Stimulated activated CD4-positive, alpha-beta T cell treated with anti-CD3 and anti-CD28 coated beads, Interleukin-1b, Interleukin-23, amount 100 ng/mL, for 1 hour (primary cell): ENCODE measurements at places on chromosomes 5 and 9.

DNA sequence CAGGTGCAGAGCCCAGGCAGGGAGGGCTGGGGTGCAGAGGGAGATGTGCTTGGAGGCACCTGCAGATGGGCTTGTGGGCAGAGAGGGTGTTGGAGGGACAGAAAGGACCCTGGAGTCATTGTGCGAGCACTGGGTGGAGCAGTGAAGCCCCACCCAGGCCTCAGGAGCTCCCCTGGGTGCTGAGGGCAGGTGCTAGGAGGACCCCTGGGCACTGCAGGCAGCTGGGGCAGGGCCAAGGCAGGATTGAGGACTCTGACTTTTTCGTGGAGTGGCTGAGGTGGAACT is 10.3 kb upstream of the SLC6A18 start:
- DNase-seq, result no peak

DNA sequence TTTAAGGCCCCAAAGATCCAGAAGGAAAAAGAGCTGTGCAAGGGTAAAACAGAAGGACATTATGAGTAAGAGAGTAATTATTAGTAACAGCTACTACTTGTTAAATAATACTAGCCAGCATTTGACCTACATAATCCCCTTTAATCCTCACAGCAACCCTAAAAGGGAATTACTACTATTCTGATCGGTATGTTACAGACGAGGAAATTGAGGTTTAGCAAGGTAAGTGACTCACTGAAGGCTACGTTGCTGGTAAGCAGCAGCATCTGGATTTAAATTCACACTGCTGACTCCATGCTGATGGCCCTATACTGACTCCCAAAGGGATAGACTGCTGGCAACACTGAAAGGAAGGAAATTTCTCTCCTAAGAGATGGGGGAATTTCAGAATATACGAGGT is 3.7 kb upstream of the FSD1L start:
- DNase-seq, result no peak

DNA sequence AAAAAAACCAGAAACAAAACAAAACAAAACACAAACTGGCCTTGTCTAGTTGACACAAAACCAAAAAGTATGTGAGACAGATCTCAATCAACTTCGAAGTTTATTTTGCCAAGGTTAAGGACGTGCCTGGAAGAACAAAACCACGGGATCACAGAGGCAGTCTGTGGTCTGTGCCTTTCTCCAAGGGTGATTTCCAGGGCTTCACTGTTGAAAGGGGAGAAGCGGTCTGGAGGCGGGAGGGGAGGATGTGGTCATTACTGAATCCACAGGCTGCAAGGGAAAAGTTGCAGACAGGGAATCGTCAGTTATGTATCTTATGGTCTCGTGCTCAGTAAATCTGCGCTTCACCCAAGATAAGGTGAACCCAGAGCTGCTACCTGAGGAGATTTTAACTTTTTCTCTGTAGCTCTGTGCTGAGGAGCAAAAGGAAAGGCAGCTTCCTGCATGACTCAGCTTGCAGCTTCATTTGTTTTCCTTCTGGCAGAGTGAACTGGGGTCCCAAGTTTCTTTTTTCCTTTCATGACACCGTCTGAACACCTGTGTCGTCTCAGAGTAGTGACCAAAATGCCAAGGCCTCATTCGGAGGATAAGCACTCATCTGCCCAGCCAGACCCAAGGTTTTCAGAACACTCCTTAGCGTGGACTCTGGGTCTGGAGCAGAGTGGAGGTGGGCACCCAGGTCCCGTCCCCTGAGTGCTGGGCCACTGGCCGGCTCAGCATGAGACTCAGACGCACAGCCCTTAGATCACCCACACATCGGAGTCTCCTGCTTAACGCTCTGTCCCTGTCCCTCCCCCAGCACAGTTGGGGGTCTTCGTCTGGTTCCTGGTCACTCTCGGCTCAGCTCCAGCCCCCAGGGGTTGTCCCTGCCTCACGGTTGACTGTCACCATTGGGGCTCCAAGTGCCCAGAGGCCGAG is 25.9 kb downstream of the ROPN1L start:
- no peak for DNase-seq

DNA sequence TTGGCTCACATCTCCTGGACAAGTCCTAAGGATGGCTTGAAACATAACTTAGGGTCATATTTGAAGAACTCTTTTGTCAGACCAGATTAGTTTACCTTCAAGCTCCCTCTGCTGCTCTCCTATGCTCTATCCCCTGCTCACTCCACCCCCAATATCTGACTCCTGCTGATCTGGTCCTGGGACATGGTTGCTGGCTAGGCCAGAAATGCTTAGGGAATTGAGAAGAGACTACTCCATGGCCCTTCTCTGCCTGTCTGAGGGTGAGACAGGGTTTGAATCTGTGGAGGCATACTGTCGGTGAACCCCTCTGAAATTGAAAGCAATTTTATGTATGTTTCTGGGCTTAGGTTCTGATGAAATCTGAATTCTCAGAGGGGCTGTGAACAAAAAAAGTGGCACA is 3.3 kb downstream of the OTULIN start:
- no peak for DNase-seq

- no peak for DNase-seq
Observed at GRCh38 chr9:120680161-120680560, 34.1 kb downstream of the MEGF9 start.

- no peak for DNase-seq
Observed at GRCh38 chr9:4572184-4572826, 82.0 kb downstream of the SLC1A1 start.
